ENCODE measurements at places on chromosomes 7 and 10. TPM values are rescaled to one million over a fixed set of nuclear protein-coding genes. Genes with fewer than 3 reads are reported as not detected.

Gene PTPRZ1
- polyA plus RNA-seq = 16.9 TPM

Gene EGR2
- 5.9 TPM for polyA plus RNA-seq

Gene CYP26C1
- not detected for polyA plus RNA-seq

Gene VPS50
- 19.5 TPM for polyA plus RNA-seq

Gene PTPN20
- polyA plus RNA-seq = 1.3 TPM

Gene OGDHL
- 0.38 TPM for polyA plus RNA-seq

Gene ZNRF2
- 12.3 TPM for polyA plus RNA-seq

Gene GNB2
- polyA plus RNA-seq = not detected

Gene SUFU
- polyA plus RNA-seq = 24.1 TPM

GRCh38 chr7:52283335-52283734 lies 752.1 kb upstream of the POM121L12 start:
- DNase-seq = no peak

- DNase-seq = peak; percentile 42
Observed at GRCh38 chr10:68560943-68561864, 1.1 kb downstream of the TET1 start.

DNA sequence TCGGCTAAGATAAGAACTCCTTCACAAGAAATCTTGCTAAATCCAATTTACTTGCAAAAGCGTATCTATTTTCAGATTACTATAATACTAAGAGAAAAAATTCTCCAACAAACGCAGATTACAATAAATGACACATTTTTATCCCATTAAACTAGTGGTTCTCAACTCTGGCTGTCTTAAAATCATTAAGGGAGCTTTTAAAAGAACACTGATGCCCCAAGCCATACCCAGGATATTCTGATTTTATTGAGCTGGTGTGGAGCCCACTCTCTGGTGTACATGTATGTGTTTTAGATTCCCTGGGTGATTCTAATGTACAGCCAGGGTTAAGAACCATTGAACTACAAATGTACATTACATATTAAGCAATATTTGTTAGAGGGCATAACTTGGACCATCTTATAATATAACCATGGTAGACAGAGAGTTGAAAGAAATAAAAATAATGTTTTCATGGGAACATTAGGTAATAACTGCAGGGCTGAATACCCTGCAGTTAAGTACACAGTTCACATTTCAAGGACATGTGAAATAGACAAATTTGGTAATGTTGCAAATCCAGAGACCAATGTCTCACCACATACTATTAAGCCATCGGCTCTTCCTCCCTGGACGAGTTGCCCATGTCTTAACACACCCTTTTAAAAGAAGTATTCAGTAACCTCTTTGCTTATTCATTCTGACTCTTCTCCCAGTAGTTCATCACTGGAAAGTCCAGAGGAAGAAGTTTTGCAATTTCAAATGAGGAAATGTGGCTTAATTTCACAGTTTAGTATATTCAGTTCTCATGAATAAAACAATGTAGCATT lies 6.2 kb downstream of the GSAP start:
- DNase-seq = no peak

DNA sequence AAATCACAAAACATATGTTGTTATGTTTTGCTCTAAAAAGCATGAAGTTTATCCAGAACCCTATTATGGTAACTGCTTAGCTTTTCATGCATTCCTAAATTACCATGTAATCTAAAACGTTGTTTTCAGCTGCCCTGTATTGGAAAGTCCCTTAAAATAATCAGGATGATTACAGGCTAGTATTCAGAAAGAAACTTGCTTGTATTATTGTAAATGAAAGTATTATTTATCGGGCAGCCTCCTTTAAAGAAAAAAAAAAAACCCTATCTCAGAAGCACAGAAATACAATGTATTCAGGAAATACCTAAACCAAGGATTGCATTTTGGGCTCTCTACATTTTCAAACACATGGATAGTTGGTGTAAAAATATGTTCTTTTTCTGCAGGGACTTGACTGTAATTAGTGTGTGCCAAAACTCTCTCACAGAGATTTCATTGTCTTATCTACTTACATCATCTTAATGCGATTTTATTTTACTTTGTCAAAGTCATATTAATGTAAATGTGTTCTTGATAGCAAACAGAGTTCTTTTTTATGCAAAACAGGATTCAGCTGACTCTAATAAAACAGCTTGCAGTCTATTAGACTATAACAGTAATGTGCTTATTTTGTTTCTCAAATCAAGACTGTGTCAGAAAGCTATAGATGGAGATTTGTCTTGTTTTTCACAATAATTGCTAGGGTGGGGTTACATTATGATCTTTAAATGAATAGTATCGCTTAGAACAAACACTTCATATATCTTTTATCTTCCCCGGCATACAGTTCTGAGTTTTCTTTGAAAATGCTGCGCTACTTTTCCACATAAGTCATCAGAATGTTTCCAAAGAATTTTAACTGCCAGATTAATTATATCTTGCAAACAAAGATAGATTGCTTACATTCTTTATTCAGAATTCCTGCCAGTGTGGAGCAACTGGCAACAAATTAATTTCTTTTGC lies 65.3 kb upstream of the ARID5B start:
- peak; percentile 37 for DNase-seq

GRCh38 chr7:52962402-52963076 lies 72.9 kb upstream of the POM121L12 start:
- no peak for DNase-seq

- no peak for DNase-seq
Observed at GRCh38 chr10:22321924-22322640, 1.2 kb downstream of the BMI1 start.

DNA sequence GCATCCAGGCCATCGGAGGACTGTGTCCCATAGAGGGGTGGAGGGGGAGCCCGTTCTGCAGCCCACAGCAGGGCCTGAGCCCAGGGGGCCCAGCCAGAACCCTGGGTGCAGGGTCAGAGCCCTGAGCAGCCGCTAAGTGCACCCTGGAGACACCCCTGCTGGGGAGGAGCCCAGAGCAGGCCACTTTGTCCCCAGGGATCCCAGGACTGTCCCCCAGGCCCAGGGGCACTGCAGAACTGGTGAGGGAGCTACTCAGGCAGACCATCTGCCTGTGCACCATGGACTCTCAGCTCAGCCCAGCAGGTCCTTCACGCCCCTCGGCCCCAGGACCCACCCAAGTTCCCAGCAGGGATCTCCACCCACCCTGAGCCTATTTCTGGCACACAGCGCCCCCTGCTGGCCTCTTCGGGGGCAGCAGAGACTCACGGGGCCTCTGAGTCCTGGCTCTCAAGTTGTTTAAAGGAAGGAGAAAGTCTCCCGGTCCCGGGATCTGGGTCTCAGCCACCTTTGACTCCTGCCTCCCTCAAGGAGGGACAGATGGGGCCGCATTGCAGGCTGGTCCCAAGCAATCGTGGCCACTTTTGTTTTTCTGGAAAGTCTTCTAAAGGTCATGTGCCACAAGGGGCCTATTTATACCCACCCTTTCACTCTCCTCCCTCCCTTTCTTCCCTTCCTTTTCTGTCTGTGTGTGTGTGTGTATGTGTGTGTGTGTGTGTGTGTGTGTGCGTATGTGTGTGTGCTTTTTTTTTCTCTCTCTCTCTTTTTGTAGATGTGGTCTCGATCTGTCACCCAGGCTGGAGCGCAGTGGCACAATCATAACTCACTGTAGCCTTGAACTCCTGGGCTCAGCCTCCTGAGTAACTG lies 90.3 kb downstream of the MYL10 start:
- DNase-seq = peak; percentile 46

- DNase-seq = no peak
Observed at GRCh38 chr10:62333988-62334682, 40.0 kb upstream of the ZNF365 start.

GRCh38 chr7:114799628-114800028 lies 122.3 kb upstream of the MDFIC start:
- DNase-seq = no peak

DNA sequence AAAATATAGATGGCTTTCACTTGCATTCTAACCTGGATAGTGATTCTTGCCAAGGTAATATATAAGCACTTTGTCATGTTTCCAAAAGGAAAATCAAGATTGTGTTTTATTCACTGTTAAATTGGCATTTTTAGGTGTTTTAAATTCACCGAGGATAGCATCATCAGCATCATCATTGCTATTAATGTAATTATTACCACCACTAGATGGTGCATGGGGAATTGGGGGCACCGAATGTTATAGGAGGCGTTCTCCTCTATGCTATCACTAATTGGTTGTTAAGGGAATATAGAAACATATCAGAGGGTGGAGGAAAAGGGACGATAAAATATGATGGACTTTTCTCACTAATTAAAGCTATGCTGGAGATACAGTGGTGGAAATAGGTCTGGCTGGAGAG lies 95.5 kb downstream of the CELF2 start:
- no peak for DNase-seq

DNA sequence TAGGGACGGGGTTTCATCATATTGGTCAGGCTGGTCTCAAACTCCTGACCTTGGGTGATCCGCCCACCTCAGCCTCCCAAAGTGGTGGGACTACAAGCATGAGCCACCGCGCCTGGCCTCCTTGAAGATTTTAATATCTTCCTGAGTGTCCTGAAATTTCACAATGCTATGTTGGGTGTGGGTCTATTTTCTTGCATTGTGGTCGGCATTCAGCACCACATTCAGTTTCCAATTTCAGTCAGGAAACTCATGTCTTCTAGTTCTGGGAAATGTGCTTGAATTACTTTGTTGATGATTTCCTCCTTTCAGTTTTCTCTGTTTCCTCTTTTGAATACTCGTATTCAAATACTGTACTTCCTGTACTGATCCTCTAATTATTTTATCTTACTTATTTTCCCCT lies 49.3 kb upstream of the IL6 start:
- no peak for DNase-seq

Data from muscle of arm (tissue), 14 donors.